ENCODE measurements at places on chromosomes 5 and 9. TPM values are rescaled to one million over a fixed set of nuclear protein-coding genes. Genes with fewer than 3 reads are reported as not detected.

Gene SLCO4C1
- not detected for total RNA-seq

Gene MELK
- total RNA-seq: 71.3 TPM

Gene RALGPS1
- 1.8 TPM for total RNA-seq

Gene SH3GL2
- total RNA-seq: 0.09 TPM

Gene ACTBL2
- total RNA-seq: 0.03 TPM

Gene TUBB4B
- 807 TPM for total RNA-seq

Gene PCDHGA9
- 0.07 TPM for total RNA-seq

Gene APBA1
- total RNA-seq: 0.11 TPM

Gene LRRTM2
- not detected for total RNA-seq

Gene AHRR
- total RNA-seq: 3.8 TPM

Gene BASP1
- total RNA-seq: 298 TPM

Gene RANBP3L
- not detected for total RNA-seq

Gene JADE2
- 32.2 TPM for total RNA-seq

Gene CAMK2A
- 0.76 TPM for total RNA-seq

Gene FBP1
- not detected for total RNA-seq

Gene COL27A1
- 14.6 TPM for total RNA-seq

Gene CKMT2
- not detected for total RNA-seq

Gene WHRN
- 6.9 TPM for total RNA-seq

Gene GFRA3
- 0.10 TPM for total RNA-seq

Gene PCDHA4
- 1.5 TPM for total RNA-seq

Gene APBB3
- total RNA-seq: 6.2 TPM

Gene FKBP15
- 17.1 TPM for total RNA-seq

Gene GHR
- total RNA-seq: not detected

Gene RFESD
- 2.4 TPM for total RNA-seq

Gene IL5
- total RNA-seq: not detected

Gene FSTL4
- 4.0 TPM for total RNA-seq

Gene KYAT1
- 9.5 TPM for total RNA-seq

Gene PCDHB9
- 0.08 TPM for total RNA-seq

Gene RASEF
- 9.2 TPM for total RNA-seq

Gene ADAM19
- 11.4 TPM for total RNA-seq

Gene SYK
- 0.09 TPM for total RNA-seq

Gene NTNG2
- 1.6 TPM for total RNA-seq

Gene PCDHA13
- not detected for total RNA-seq

Gene MAMDC2
- 0.29 TPM for total RNA-seq

Gene SEMA5A
- total RNA-seq: not detected

Gene KIF24
- 3.1 TPM for total RNA-seq

Gene SPINK13
- total RNA-seq: not detected

Gene OR2K2
- not detected for total RNA-seq

Gene GAS1
- 0.14 TPM for total RNA-seq
